ENCODE measurements at places on chromosomes 12 and 14. TPM values are rescaled to one million over a fixed set of nuclear protein-coding genes. Genes with fewer than 3 reads are reported as not detected.

GRCh38 chr14:61152851-61153364 is 128.2 kb downstream of the TMEM30B start:
- DNase-seq = no peak

GRCh38 chr14:39102265-39102968 is 618 bp downstream of the SEC23A start:
- no peak for DNase-seq

DNA sequence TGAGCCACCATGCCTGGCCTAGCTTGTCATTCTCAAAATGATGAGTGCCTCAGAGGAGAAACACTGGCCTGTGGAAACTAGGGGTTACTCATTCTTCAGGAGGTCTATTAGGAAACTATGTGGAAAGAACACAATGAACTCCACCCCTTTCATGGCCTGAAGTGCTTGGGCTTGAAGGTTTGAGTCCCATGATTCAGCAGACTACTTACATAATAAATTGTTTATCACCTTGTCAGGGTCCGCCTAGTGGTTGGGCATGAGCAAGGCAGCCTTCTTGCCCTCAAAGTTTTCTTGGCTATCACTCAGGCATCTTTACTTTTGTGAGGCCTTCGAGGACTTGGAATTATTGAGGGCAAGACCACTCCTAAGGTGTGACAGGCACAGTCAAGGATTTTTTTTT is 251.2 kb downstream of the ACSS3 start:
- DNase-seq = peak; percentile 1

DTD2 gene
- 18.6 TPM for total RNA-seq

HCAR2 gene
- not detected for total RNA-seq

CYP27B1 gene
- 0.87 TPM for total RNA-seq

DPY19L2 gene
- 6.9 TPM for total RNA-seq

Measured in epithelial cell of proximal tubule (primary cell).